ENCODE measurements at places on chromosomes 16 and 17.
A peak's percentile ranks its signal among the peaks of the same experiment; 100 is the strongest.

DNA sequence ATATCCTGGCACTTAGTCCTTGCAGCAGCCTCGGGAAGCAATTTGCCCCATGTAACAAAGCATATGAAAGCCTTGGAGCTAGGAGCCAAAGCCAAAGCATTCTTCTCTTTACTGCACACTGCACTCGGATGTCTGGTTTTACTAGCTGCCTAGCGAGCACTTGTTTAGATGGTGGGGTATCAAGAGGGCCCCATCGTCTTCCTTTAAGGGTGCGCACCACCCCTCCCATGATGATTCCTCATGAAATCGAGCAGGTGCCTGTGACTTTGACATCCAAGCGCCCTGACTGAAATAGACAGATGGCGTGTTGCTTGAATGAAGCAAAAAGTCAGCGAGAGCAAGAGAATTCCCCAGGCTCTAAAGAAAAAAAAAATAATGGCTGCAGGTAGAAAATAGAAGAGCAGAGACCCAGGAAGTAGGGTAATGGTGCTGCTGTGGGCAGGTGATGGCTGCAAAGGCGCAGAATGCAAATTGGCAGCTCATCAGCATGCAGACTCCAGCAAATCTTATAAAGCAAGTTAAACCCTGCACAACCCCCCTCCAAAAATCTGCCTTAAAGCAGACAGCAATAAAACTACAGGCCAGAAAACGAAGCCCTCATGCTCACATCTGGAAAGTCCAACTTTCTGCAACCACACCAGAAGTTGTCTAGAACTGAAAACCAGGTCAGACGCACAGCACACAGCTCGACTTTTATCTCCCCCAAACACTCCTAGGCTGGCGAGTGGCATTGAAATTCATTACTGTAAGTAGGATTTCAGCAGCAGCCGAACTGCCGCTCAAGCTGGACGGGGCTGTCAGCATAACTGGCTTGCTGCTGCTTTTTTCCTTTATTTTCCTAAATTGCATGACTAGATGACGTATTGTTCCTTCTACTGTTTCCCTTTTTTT lies 384.3 kb downstream of the RBFOX1 start:
- no peak for DNase-seq

DNA sequence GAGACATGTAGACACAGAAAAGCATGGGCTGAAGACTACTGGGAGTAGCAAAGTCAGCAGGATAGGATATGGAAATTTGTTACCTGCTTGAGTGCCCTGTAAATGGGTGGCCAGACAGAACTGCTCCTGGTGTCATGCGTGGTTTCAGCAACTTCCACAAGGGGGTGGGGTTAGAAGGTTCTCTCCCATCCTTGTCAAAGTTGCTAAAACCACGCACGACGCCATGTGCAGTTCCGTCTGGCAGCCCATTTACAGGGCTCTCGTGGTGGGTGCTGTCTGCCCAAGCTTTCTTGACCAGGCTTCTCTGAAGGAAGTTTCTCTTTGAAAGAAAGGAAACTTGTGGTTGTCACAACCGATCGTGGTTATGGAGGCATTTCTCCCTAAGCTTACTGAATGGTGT lies 6.9 kb upstream of the DBNDD1 start:
- DNase-seq, result no peak

DNA sequence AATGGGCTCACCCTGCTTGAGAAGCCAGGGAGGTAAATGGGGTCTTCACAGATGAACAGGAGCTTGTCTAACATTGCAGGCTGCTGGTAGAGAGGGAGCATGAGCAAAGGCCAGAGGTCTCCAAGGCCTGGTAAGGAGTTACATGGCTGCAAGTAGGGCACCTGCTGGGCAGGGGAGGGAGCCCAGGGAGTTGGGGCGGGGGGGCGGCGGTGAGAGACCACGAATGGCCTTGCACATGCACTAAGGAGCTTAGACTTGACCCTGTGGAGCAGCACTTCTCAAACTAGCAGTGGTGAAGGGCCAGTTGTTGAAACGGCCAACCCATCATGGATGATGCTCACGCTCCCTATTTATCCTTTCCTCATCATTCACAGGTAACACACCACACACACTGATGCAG lies 38.4 kb downstream of the ERN1 start:
- no peak for DNase-seq

DNA sequence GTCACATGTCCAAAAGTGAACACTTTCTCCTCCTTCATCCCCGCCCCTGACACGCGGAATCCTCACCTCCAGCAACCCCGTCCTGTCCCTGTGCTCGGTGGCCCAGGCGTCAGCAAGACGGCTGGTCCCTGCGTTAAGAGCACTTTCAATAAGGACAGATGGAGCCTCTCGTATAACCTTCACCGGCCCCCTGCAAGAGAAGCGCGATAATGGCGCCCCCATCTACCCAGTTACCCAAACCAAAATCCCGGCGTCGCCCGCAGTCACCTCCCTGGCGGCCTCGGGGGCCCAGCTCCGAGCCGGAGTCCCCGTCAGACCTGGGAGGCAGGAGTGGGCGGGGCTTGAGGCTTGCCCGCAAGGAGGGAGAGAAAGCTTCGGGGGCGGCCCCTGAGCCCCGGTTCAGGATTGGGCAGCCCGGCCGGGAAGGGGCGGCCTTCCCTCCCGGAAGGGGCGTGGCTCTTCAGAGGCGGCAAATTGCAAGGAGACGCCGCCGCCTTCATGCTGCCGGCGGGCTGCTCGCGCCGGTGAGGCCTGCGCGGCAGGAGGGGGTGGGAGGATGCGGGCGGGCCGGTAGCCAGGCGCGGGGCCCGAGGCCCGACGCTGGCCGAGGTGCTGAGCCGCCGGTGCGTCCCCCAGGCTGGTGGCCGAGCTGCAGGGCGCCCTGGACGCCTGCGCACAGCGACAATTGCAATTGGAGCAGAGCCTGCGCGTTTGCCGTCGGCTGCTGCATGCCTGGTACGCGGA lies at the start of gene TEDC2:
Gene TEDC2 (plus strand): TSS at position 463 of the 744 bp plus-strand sequence. CDS start 36 bp downstream, at position 499.
- peak; percentile 92 for DNase-seq

GRCh38 chr16:47156680-47157215 lies 13.0 kb upstream of the NETO2 start:
- no peak for DNase-seq

DNA sequence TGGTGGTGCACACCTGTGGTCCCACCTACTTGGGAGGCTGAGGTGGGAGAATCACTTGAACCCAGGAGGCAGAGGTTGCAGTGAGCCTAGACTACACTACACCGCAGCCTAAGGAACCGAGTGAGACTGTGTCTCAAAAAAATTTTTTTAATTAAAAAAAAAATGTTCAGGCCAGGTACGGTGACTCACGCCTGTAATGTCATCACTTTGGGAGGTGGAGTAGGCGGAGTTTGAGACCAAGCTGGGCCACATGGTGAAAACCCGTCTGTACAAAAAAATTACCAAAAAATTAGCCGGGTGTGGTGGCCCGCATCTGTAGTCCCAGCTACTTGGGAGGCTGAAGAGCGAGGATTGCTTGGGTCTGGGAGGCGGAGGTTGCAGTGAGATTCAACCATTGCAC lies 3.6 kb upstream of the FAM222B start:
- no peak for DNase-seq

DNA sequence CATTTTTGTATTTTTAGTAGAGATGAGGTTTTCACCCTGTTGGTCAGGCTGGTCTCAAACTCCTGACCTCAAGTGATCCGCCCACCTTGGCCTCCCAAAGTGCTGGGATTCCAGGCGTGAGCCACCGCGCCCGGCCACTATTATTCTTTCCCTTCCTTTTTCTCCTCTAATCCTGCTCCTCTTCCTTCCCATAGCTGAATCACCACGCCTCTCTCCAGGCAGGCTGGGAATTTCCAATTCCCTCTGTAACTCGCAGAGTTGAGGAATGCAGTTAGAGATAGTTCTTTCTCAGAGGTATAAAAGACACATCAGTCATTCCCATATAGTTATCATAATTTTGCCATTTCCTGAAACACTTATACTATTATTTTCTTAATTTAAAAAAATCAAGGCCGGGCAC lies 11.2 kb downstream of the METTL16 start:
- DNase-seq, result no peak

- no peak for DNase-seq
These were observed at the start of gene CCL17 for GRCh38 chr16:57403965-57404817. Gene CCL17 (plus strand): TSS chr16:57404767. CDS start chr16:57413933, 9,166 bp downstream.

- no peak for DNase-seq
These were observed 43.1 kb upstream of the MEAK7 start for GRCh38 chr16:84547546-84548061.

GRCh38 chr17:68491381-68492231 lies 20.6 kb upstream of the PRKAR1A start:
- no peak for DNase-seq

DNA sequence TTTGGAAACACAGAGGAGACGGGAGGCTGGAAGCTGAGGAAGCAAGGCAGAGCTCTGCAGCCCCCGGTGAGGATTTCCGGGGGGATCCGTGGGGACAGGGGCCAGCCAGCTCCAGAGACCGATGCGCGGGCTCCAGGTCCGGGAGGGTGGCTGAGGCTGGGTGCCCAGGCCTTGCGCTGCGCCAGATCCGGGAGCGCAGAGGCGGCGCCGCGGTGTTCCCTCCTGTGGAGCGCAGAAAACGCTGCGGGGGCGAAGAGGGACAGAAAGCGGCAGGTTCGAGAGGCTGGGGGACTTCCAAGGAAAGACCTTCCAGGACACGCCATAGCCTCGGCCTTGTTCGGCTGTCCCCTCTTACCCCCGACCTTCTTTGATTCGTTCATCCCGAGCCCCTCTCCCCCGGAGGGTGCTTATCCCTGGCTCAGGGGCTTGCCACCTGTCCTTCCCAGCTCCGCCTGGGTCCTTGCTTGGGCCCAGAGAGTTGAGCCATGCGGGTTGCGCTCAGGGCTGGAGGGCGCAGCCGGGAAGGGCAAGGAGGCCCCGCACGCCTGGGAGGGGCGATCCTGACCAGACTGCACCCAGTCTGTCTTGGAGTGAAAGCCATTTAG lies 697 bp upstream of the SHISA9 start:
- no peak for DNase-seq

DNA sequence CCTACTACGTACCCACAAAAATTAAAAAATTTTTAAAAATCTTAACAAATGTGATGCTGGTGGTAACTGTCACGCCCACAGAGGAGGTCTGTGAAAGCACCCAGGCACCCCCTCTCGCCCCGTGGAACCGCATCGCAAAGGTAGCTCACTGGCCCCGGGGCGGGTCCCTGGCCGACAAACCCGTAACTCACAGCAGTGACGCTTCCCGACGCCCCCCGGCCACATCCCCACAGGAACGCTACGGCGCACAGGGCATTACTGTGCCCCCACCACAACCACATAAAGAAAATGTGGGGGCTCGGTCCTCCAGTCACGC lies 366 bp downstream of the ANKS3 start:
- peak; percentile 6 for DNase-seq

DNA sequence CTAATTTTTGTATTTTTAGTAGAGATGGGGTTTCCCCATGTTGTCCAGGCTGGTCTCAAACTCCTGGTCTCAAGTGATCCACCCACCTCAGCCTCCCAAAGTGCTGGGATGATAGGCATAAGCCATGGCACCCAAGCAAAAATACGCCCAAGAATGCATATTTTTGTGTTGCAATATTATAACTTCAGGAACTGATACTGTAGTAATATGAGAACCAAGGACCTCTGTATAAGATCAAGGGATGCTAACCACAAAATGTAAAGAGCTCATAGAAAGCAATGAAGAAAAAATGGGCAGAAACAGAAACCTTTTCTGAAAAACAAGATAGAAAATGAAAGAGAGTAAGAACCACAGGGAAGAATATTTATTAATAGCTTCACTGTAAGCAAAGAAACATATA lies 183.6 kb upstream of the RPL38 start:
- no peak for DNase-seq

DNA sequence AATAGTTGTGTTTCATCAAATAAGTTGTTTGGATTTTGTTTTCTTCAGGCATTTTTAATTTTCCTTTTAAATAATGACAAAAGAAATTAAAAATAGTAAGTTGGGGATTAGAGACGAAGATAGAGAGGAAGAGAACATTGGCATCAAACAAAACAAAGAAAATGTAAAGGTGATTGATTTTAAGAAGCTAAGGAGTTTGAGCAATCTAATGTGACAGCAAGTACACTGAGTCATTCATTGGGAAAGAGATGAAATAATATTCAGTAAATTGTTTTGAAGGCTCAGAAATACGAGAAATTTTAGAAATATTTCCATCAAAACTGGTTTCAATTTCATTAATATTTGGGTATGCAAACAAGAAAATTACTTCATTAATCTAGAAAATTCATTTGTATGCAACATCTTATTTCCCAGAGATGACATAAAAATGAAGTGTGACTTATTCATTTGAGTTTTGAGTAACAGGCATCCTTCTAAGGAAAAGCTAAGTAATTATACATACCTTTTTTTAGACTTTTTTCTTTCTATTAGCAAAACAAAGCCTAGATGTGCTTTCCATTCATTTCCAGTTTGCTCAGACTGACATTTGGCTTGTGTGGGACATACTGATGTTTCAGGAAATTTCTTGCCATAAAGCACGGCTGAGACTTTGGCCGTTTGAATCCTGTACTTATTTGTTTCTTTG lies 66.7 kb downstream of the COX10 start:
- no peak for DNase-seq

- DNase-seq, result no peak
These were observed 23.6 kb downstream of the BAHCC1 start for GRCh38 chr17:81418710-81419318.

GRCh38 chr17:8841844-8842243 lies 25.6 kb downstream of the PIK3R6 start:
- no peak for DNase-seq

- DNase-seq, result no peak
These were observed 8.4 kb downstream of the CBX4 start for GRCh38 chr17:79830763-79831264.

DNA sequence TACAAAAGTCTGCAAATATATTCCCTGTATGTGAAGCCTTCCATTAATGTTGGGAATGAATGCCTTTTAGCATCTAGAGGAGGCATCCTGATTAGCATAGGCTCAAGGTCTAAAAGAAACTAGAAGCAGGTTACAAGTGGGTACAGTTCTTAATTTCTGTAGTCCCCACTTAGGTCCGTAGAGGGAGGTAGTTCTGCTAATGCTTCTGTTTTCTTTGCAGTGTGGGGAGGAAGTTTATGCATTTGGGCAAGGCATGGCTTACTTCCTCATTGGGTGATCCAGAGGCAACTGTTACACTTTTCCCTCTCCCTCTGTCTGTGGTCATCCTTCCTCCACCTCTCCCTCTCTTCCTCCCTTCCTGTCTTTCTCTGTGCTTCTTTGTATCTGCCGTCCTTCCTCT lies 108.4 kb upstream of the ZKSCAN2 start:
- peak; percentile 12 for DNase-seq

DNA sequence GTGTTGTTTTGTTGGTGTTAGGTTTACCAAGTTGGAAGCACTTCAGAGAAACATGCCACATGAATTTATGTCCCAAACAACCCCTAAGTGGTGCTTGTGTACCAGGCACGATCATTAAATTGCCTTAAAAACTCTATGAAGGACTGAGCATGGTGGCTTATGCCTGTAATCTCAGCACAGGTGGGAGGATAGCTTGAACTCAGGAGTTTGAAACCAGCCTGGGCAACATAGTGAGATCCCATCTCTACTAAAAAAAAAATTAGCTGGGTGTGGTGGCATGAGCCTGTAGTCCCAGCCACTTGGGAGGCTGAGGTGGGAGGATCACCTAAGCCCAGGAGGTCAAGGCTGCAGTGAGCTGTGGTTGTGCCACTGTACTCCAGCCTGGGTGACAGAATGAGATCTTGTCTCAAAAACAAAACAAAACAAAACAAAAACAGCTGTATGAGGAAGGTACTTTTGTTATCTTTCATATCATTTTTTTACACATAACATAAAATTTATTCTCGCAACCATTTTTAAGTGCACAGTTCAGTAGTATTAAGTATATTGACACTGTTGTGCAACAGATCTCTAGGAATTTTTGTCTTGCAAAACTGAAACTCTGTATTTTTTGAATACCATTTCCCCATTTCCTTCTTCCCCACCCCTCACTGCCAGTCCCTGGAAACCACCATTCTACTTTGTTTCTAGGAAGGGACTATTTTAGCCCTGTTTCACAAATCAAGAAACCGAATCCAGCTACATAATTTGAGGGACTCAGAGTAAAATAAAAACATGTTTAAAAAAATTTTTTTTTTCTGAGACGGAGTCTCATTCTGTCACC lies 14.3 kb upstream of the RBBP6 start:
- no peak for DNase-seq
